ENCODE measurements at places on chromosomes 6 and 20. TPM values are rescaled to one million over a fixed set of nuclear protein-coding genes. Genes with fewer than 3 reads are reported as not detected.

The KHDC1 gene
- 5.5 TPM for total RNA-seq

The PXDC1 gene
- 22.0 TPM for total RNA-seq

The SPAG4 gene
- 1.2 TPM for total RNA-seq

The ANKRD6 gene
- total RNA-seq: 32.1 TPM

The C6orf58 gene
- total RNA-seq: not detected

The MYL9 gene
- 15.0 TPM for total RNA-seq

The LRFN2 gene
- 6.2 TPM for total RNA-seq

The ID4 gene
- 56.0 TPM for total RNA-seq

The ROS1 gene
- not detected for total RNA-seq

The CTAGE9 gene
- not detected for total RNA-seq

The GJA10 gene
- total RNA-seq: 2.5 TPM

The IL17F gene
- not detected for total RNA-seq

The SUPT3H gene
- 30.2 TPM for total RNA-seq

The HSPA1A gene
- 744 TPM for total RNA-seq

The LY6G6C gene
- not detected for total RNA-seq

The TMC2 gene
- not detected for total RNA-seq

The GRM1 gene
- 2.9 TPM for total RNA-seq

The SPATA25 gene
- total RNA-seq: 7.6 TPM

The FAM83D gene
- 6.3 TPM for total RNA-seq

The DACT2 gene
- 15.9 TPM for total RNA-seq

The MUCL3 gene
- total RNA-seq: not detected

The CENPW gene
- 1.7 TPM for total RNA-seq

The THEMIS gene
- 0.22 TPM for total RNA-seq

The HMGCLL1 gene
- 15.2 TPM for total RNA-seq

The PRICKLE4 gene
- total RNA-seq: 4.1 TPM

The FRK gene
- total RNA-seq: 2.3 TPM

The TNNC2 gene
- 93.6 TPM for total RNA-seq

The TPBG gene
- total RNA-seq: 27.0 TPM

The LIN28B gene
- 1.3 TPM for total RNA-seq

The MDFI gene
- total RNA-seq: 30.1 TPM

The UNC93A gene
- total RNA-seq: not detected

The FAM162B gene
- 5.6 TPM for total RNA-seq

The PRKN gene
- 19.5 TPM for total RNA-seq

The DSE gene
- total RNA-seq: 57.2 TPM

The SYCP2 gene
- total RNA-seq: 5.4 TPM

The HRH3 gene
- total RNA-seq: 1.3 TPM

The BMP7 gene
- total RNA-seq: 29.6 TPM

The GHRH gene
- not detected for total RNA-seq

The GJA1 gene
- 209 TPM for total RNA-seq

The MOCS3 gene
- total RNA-seq: 7.2 TPM

The SMIM26 gene
- total RNA-seq: 116 TPM

The BACH2 gene
- 33.6 TPM for total RNA-seq

The SEL1L2 gene
- total RNA-seq: 0.60 TPM

The FAM209B gene
- total RNA-seq: not detected

The HLA-DQA1 gene
- total RNA-seq: 0.38 TPM

The EYA4 gene
- 7.7 TPM for total RNA-seq

The ATAT1 gene
- 25.5 TPM for total RNA-seq

The CRIP3 gene
- total RNA-seq: not detected

The SMOC2 gene
- total RNA-seq: 56.6 TPM

The ME1 gene
- 17.9 TPM for total RNA-seq

Measured in camera-type eye (tissue), 1 donor.